ENCODE measurements at places on chromosomes 1 and 21.

DNA sequence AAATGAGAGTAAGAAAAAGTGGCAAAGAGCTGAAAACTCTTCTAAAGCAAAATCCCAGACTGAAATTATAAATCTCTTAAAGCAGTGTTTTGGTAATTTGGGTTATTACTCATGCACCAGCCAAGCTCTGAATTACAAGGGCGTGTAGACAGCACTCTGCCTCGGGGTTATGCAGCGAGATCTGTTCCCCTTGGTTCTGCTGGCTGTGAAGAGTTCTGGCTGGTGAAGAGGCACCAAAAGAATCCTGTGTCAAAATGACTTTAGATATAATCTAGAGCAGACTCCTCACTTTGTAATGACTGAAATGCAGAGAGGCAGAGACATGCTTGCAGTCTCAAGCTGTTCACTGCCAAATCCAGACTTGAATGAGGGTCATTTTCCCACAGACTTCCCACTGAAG, 461.8 kb upstream of the CXADR start:
- no peak for DNase-seq

- DNase-seq, result no peak
Measured at GRCh38 chr1:74526708-74527107, 14.3 kb upstream of the LRRC53 start.

GRCh38 chr1:9097947-9098705, 28.7 kb upstream of the SLC2A5 start:
- DNase-seq, result no peak

- no peak for DNase-seq
Measured at GRCh38 chr1:113434081-113434873, 44.0 kb downstream of the MAGI3 start.

GRCh38 chr1:51373898-51374297, 43.5 kb upstream of the TTC39A start:
- DNase-seq, result no peak

- no peak for DNase-seq
Measured at GRCh38 chr1:22643381-22643780, at the start of gene C1QC. TSS of gene C1QC (plus strand) at chr1:22643633. CDS start at chr1:22644024, 391 bp downstream.

DNA sequence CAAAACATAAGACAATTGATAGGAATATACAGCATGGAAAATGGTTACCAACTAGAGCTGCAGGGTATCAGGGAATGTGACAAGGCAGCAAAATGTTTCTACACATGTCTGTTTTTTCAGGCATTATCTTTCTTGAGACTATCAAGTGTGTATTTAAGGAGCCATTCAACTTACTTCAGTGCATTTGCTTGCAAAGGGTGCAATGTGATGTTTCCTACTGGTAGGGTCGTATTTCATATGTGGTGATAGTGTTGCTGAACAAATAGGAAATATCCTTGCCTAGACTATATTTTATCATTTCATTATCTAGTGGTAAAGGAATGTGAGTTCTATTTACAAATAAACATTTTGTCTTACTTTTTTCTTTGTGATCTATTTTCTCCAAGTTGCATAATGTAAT, 42.4 kb downstream of the PTPRC start:
- DNase-seq, result no peak

DNA sequence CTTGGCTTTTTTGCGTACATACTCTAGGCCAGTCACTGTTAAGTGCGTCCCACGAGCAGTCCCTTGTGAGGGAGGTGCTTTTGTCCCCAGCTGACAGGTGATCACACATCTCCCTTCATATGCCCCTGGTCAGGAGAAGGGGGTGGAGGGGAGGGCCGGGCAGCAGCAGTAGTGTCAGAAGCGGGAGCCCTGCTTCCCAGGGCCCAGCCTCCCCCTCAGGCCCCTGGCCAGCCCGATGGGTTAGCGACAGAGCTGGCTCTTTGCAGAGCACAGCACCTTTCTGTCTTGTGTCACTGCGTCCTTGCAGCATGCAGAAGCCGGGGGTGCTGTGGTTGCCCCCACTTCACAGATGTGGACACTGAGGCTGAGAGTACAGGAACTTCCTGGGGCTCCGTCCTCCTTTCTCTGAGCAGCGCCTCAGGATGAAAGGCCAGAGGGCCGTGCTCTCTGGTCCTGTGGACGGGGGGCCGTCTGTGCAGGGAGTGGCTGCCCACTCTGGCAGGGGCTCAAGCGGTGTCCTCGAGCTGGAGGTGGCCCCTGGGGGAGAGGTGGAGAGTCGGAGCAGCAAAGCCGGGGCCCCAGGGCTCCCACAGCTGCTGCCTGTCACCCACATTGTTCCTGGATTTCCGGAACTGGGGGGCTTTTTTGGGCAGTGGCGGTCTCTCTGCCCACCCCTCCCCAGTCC, 5.9 kb downstream of the TMEM201 start:
- DNase-seq, result no peak

DNA sequence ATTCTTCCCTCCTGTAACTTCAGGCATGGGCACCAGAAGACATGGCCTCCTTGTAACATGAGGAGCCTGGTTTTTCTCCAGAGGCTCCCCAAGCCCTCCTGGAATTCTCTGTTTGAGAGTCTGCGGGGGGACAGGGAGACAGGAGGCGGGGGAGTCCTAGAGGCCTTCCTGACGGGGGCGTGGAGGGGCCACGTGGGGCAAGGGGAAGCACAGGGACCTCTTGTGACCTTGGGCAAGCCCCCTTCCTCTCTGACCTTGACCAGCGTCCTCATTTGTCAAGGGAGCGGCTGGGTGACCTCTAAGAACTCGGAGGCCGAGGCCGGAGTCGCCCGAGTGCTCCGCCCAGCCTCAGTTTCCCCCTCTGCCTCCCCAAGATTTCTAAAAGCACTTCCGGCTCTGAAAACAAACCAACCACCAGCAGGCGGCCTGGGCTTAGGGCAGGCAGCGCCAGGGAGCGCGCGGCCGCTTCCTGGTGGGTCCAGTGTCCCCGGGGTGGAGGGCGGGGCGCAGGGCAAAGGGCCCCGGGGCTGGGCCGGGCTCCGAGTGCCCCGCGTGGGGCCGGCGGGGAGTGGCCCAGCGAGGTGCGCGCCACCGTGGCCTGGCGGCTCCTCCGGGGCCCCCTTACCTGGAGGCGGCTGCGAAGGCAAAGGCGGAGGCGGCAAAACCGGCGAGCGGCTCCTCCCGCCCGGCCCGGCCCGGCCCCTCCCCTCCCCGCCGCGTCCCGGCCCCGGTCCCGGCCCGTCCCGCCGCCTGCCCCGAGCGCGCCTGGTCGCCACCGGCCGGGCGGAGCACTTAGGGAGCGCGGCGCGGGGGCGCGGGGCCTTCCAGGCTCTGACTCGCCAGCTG, at the start of gene TMCO4:
TMCO4 (minus strand) TSS at position 687 of the 846 bp plus-strand sequence. CDS start 19,158 bp downstream, outside the sequence.
- no peak for DNase-seq
